CD4-positive, alpha-beta T cell treated with Interleukin-12 subunit alpha and Interleukin-12 subunit beta, for 1 hour (primary cell): ENCODE measurements at places on chromosomes 3 and 15.

GRCh38 chr3:133282236-133282635 is 117.6 kb upstream of the BFSP2 start:
- no peak for DNase-seq

DNA sequence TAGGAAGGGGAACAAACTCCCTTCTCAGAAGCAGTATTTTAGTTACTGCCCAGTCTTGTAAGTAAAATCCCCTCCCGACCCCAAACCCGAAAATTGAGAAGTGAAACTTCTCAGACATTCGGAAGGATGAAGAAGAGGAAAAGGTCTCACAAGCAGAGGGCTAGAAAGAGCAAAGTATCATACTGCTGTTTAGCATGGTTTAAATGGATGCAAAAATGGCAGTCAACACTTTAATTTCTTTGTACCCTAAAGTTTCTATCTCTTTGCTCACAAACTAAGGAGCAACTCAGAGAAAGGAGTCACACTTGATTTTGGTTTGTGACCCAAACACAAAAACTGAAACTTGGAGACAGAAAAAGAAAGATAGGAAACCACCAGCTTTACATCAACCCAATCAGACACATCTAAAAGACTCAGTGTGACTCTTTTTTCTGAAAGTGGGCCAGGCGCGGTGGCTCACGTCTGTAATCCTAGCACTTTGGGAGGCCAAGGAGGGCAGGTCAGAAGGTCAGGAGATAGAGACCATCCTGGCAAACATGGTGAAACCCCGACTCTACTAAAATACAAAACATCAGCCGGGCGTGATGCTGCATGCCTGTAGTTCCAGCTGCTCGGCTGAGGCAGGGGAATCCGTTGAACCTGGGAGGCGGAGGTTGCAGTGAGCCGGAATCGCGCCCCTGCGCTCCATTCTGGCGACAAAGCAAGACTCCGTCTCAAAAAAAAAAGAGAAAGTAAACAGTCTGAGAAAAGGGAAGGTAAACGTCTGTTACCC is 63.2 kb upstream of the ATP11B start:
- DNase-seq, result no peak

- no peak for DNase-seq
Observed at GRCh38 chr15:37045859-37046740, 54.2 kb downstream of the MEIS2 start.

- DNase-seq, result no peak
Observed at GRCh38 chr15:68379058-68379758, 52.8 kb downstream of the ITGA11 start.

- DNase-seq, result no peak
Observed at GRCh38 chr15:53758412-53758811, 1.1 kb downstream of the WDR72 start.

- no peak for DNase-seq
Observed at GRCh38 chr15:98927022-98927421, 80.6 kb downstream of the PGPEP1L start.

GRCh38 chr3:76753599-76753998 is 286.3 kb upstream of the ROBO2 start:
- DNase-seq, result no peak

DNA sequence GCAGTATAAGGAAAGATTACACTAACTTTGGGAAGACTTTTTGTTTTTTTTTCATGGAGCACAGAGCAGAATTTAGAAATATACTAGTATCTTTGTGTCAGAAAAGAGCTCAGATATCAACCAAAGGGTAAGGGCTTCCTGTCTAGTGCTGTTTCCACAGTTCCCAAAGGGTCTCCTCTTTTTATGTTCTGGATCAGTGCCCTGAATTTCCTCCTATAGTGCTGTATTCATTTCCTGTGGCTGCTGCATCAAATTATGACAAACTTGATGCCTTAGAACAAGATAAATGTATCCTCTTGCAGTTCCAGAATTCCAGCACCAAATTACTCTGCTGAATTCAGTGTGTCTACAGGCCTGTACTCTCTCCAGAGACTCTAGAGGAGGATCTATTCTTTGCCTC is 219.8 kb upstream of the THRB start:
- no peak for DNase-seq

DNA sequence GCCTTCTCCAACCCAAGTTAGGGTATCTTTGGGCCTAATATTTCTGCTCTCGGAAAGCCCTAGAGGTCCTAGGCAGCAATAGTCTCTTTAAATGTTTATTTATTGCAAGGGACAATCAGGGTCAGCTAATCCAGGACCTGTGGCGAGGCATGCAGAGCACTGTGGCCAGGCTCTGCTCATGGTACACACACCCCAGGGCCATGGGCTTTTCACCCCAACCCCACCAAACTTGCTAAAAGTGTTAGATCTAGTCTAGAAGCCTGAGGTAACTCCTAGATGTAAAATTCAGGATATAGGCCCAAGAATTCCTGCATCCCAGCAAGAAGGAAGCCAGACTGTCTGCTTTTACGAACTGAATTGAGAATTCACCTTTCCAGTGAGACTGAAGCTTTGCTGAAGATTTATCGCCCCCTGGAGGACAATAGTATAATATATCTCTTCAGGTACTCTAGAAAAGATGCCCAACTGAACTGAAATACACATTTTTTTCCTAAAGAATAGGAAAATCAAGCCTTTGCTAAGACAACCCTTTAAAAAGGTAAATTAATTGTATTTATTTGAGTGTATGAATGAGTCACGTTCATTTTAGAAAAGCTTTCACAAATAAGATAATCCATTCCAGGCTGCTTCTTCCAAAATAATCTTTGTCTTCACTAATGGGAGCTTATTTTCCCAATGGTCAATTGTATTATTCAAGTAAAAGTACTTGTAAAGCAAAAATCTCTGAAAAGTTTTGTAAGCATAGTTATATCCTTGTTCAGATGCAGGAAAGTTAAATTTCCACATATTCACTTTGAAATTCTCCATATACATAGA is 89.8 kb downstream of the LRRC3B start:
- DNase-seq, result peak; percentile 29

DNA sequence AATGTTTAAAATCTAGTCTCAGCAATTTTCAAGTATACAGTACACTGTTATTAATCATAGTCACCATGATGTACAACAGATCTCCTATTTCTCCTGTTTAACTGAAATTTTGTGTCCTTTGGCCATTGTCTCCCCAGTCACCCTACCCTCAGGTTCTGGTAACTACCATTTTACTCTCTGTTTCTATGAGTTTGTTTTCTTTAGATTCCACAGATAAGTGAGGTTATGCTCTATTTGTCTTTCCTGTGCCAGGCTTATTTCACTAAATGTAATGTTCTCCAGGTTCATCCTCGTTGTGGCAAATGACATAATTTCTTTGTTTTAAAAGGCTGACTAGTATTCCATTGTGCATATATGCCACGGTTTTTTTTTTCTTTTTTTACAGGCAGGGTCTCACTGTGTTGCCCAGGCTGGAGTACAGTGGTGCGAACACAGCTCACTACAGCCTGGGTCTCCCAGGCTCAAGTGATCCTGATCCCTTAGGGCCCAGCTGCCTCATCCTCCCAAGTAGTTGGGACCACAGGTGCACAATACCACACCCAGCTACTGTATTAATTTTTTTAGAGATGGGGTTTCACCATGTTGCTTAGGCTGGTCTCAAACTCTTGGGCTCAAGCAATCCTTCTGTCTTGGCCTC is 50.0 kb downstream of the RAB7A start:
- DNase-seq, result no peak

DNA sequence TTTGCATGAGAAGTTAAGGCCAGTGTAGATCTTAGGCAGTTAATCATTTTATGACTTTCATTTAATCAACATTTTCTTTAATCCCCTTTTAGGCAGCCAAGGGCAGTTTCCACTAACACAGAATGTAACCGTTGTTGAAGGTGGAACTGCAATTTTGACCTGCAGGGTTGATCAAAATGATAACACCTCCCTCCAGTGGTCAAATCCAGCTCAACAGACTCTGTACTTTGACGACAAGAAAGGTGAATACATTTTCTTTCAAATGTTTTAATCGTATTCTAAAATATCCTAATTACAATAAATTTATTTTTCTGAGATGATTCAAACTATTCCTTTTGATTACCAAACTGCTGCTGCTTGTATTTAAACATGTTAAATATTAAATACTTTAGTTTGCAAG is 843.2 kb downstream of the CADM2 start:
- DNase-seq, result no peak

DNA sequence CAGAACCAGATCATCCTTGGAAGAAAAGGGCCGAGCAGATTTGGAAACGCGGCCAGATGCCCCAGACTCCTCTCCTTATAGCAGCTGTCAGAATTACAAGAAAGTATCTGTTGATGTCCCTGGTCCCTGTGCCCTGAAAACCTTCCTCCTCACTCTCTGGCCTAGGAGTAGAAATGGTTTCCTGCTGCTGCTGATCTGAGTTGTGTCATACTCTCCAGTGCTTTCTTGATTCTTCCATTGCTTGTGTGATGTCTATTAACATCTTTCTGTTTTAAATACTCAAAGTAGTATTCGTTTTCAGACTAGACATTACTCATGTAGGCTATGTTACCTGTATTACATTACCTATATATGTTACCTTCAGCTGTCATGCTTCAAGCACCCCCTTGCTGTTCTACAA is 26.8 kb upstream of the HERC1 start:
- no peak for DNase-seq

DNA sequence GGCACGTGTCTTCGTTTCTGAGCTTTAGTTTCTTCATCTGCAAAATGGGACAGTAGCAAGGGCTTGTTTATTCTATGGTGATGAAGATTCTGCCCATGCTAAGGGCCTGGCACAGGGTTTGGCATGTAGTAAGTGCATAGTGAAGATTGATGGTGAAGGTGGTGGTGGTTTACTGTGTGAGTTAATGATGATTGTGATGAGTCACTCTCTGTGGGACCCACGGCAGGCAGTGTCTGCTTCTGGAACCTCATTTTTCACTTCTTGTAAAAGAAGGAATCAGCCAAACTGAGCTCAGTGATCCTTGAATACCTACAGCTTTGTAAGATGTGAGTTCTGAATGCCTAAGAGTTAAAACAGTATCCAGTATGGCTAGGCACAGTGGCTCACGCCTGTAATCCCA is 86.2 kb upstream of the LRTM1 start:
- no peak for DNase-seq

- DNase-seq, result no peak
Observed at GRCh38 chr3:170563712-170564423, 22.0 kb downstream of the SLC7A14 start.

- DNase-seq, result no peak
Observed at GRCh38 chr3:106268696-106269095, 399.9 kb upstream of the CBLB start.

- no peak for DNase-seq
Observed at GRCh38 chr3:110414855-110415254, 656.8 kb upstream of the NECTIN3 start.

DNA sequence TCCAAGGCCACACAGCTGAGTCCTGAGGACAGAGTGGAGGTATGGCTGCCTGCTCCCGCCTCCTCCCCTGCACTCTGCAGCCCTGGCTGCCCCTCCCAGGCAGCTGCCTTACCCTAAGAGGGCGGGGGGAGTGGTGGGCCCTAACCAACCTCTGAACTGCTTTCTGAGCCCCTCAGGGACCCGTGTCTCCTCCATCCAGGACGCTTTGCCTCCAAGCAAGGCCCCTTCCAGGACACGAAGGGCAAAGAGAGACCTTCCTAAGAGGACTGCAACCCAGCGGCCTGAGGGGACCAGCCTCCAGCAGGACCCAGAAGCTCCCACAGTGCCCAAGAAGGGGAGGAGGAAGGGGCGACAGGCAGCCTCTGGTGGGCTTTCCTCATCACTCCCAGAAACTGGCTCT is 7.6 kb downstream of the NEIL1 start:
- no peak for DNase-seq

DNA sequence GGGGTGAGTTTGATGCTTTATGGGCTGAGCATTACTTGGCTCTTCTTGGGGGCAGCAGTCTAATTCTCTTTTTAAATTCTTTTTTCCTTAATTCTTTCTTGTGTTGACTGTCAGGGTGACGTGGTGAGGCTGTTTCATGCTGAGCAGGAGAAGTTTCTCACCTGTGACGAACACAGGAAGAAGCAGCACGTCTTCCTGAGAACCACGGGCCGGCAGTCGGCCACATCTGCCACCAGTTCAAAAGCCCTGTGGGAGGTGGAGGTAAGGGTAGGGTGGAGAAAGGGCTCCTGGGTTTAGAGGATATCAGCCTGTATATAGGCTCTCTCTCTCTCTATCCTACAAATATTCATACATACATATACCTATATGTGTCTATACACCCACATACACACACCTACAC is 152.3 kb downstream of the ITPR1 start:
- no peak for DNase-seq

- no peak for DNase-seq
Observed at GRCh38 chr3:53079147-53079546, 33.3 kb upstream of the SFMBT1 start.

GRCh38 chr15:77825252-77825542 is 192.5 kb upstream of the LINGO1 start:
- DNase-seq, result no peak

DNA sequence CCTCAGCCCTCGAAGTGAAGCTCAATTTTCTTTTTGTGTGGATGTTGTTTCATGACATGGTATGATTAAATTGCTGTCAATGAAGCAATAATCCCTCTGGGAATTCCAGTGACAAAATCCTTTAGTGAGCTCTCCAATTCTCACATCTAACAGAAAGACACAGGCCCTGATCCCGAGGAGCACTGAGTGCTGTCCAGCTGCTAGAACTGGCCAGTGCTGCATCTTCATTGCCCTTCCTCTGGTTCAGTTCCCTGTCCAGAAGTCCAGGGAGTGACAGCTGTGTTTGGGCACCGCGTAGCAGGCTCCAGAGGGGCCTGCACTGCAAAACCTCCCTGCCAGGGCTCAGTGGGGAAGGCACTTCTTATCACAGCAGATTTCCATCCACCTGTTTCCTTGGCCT is 516.8 kb upstream of the ATP11B start:
- DNase-seq, result no peak

- no peak for DNase-seq
Observed at GRCh38 chr15:52360229-52361203, 64.9 kb upstream of the MYO5C start.

GRCh38 chr3:141876891-141877621 is 613 bp downstream of the ATP1B3 start:
- peak; percentile 61 for DNase-seq

DNA sequence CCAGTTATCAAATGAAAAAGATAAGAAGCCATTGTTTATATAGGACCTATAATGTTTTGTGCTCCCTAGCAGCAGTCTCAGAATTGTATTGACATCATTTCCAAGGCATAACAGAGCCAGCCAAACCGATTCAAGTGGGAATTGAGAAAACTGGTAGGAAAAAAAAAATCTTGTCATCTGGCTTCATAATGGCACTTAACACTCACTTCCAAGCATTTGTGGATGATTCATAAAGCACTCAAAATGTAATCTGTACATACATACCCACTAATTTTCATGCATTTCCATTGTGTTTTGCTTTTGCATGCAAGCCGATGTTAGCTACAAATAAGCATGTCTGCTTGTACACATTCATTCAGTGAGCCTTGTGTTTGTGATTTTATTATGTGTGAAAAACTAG is 18.6 kb upstream of the TRPC1 start:
- no peak for DNase-seq

- peak; percentile 8 for DNase-seq
Observed at GRCh38 chr3:11273891-11274291, 1.7 kb downstream of the ATG7 start.

- no peak for DNase-seq
Observed at GRCh38 chr3:111739311-111739911, 119.7 kb upstream of the PHLDB2 start.
